ENCODE measurements at places on chromosomes 1 and 21.

GRCh38 chr1:75861831-75862230 lies 65.1 kb downstream of the MSH4 start:
- no peak for DNase-seq

DNA sequence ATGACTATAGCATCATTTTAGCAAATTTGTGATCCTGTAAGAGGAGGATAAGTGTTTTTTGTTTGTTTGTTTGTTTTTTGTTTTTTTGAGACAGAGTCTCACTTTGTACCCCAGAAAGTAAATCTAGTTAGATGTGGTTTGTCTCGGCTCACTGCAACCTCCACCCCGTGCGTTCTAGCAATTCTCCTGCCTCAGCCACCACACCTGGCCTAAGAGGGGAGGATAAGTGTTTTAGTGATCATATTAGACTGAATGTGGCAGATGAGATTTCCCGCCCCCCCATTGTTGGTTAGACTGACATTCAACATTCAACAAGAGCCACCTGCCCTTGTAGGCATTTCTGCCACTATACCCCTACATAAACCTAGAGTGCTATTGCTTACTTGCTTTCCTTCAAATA lies 98.5 kb downstream of the OSBPL9 start:
- no peak for DNase-seq

GRCh38 chr1:116208136-116208535 lies 96.9 kb downstream of the MAB21L3 start:
- DNase-seq, result no peak

DNA sequence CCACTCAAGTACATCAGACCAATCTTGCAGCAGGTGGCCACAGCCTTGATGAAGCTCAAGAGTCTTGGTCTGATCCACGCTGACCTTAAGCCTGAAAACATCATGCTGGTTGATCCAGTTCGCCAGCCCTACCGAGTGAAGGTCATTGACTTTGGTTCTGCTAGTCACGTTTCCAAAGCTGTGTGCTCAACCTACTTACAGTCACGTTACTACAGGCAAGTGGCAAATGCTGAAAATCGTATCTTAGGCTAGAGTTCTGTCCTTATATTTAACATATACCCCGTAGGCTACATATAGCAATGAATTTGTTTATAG lies 12.1 kb downstream of the HIPK1 start:
- no peak for DNase-seq

DNA sequence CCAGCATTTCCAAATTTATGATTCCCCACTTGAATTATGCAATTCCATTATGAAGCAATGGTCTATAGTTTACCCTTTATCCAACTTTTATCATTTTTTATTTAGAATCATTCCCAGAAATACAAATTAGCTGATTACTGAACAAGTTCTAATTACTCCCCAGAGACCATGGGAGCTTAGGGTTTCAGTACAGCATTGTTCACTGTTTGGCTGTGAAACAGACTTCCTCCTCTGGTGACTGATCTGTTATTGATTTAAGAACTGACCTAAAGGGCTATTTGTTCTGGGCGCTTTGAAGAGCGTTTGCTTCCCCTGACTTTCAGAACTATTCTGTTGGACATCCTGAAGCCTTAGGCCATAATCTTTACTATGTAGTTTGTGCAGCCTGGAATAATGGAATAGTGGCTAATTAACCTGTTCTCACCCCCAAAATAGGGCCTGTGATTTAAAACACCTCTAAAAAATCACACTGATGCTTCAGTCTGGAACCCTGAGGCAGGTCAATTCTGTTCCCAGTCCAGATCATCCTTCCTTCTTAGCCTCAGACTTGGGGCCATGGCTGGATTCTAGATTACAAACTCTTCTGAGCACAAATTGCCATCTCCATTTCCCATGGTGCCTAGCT lies 58.7 kb downstream of the ALG14 start:
- DNase-seq, result no peak

DNA sequence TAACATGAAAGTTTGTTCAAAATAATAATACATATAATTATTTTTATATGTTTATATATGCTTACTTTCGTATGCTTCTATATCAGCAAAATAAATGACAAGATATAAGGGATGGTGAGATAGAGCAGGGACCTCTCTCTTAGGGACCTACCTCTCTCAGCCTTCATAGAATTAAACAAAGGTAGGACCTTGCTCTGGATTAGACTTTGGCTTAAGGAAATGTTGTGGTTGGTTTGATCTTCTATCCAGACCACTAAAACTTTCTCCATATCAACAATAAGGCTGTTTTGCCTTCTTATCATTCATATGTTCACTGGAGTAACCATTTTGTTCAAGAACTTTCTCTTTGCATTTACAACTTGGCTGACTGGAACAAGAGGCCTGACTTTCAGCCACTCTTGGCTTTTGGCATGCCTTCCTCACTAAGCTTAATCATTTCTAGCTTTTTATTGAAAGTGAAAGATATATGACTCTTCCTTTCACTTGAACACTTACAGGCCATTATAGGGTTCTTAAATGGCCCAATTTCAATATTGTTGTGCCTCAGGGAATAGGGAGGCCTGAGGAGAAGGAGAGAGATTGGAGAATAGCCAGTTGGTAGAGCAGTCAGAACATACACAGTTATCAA lies 14.4 kb downstream of the FRRS1 start:
- DNase-seq, result no peak

- peak; percentile 72 for DNase-seq
Observed at GRCh38 chr1:156502894-156503697, 2.5 kb upstream of the MEF2D start.

DNA sequence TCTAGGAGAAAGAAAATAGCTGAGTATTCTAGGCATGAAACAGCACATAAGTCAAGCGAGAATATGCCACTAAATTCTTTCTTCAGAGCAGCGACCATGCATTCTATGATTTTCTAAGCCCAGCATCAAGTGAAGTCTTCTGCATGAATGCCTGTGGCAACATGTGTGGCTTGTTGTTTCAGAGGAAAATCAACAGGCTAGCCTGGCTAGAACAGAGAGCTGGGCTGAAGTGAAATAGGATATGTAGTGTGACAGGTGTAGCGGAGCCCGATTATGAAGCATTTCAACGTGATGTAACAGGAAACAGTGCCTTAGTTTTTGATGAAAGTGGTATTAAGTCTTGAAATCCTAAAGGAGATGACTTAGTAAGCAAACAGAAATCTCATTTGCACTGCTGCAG lies 7.0 kb downstream of the CSDE1 start:
- DNase-seq, result no peak

DNA sequence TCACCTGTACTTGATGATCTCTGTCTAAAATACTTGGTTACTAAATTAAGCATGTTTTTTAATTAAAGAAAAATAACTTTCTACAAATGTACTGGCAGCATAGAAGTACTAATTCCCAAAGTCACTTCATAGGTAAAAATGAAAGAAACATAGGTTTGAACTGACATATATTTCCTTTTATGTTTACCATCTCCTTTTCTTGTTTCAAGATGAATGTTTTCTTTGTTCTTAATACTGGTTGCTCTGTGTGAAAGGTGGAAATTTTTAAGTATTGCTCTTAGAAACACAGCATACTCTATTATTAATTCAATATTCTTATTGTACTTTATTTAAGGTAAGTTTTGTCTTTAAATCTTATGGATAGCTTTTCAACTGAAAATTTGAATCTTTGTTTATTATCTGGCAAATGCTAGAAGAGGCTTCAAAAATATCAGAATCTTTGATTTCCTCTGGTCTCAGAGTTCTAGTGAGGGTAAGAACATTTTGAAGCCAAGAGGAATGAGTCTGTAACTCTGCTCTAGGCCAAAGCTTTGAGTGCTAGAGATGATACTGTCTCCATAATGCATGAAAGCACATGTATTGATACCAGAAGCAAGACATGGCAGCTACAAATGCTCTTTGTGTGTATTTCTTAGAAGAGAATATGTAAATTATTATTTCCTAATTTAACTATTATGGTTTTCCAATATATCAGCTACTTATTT lies 18.2 kb downstream of the RRP15 start:
- no peak for DNase-seq

- DNase-seq, result peak; percentile 59
Observed at GRCh38 chr1:230231774-230232145, 164.7 kb downstream of the GALNT2 start.

- DNase-seq, result no peak
Observed at GRCh38 chr21:41808094-41808493, 41.2 kb upstream of the RIPK4 start.

- DNase-seq, result no peak
Observed at GRCh38 chr1:58594546-58594945, 17.5 kb upstream of the TACSTD2 start.

- DNase-seq, result no peak
Observed at GRCh38 chr21:23789864-23790263, 1817.4 kb downstream of the MRPL39 start.

DNA sequence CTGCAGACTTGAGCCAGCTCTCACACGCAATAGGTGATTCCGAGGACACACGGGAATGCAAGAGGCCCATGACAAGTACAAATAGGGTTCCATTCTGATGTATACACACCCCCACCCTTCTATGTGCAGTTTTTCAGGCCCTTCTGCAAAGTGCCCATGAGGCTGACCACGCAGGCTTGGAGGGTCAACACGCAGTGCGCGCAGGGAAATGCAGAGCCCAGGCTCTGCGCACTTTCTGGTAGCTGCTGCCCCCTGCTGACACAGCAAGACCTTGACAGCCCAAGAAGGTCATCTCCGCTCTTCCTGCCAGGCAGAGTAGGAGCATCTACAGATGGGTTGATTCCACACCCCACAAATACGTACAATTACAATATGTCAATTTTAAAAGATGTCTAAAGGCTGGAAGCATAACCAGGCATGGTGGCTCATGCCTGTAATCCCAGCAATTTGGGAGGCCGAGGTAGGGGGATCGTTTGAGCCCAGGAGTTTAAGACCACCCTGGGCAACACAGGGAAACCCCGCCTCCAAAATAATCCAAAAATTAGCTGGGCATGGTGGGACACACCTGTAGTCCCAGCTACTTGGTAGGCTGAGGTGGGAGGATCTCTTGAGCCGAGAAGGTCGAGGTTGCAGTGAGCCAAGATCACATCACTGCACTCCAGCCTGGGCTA lies 18.5 kb downstream of the SH3BP5L start:
- DNase-seq, result no peak

- peak; percentile 19 for DNase-seq
Observed at GRCh38 chr1:241888232-241888631, 40.2 kb downstream of the EXO1 start.

- DNase-seq, result no peak
Observed at GRCh38 chr1:220875260-220875659, 4.0 kb upstream of the HLX start.

DNA sequence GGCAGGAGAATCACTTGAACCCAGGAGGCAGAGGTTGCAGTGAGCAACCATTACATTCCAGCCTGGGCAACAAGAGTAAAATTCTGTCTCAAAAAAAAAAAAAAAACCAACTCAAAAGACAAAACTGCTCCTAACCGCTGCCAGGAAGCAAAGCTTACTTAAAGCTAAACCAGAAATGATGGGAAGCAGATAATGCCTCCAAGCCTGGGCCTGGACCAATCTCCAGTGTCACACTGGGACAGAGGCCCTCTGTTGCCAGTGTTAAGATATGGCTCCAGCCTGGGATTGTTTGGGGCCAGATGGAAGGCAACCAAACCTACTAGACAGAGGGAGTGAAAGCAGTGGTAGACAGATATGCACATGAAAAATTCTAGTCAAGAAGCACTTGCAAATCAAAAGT lies 36.9 kb downstream of the NSL1 start:
- DNase-seq, result no peak

GRCh38 chr1:6858596-6858995 lies 73.3 kb downstream of the CAMTA1 start:
- DNase-seq, result no peak

DNA sequence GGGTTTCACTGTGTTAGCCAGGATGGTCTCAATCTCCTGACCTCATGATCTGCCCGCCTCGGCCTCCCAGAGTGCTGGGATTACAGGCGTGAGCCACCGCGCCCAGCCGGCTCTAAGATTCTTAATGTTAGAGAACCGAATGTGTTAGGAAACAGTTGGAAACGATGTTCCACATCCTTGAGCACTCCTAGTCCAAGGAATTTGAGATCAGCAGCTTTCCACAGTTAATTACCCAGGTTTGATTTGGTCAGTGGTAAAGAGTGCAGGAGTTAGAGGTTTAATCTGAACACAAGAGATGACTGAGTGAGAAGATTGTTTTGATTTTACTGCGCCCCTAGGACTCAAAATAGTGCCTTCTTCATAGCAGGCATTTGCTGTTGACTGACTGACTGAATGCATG lies 75.9 kb upstream of the BMP8A start:
- DNase-seq, result no peak

DNA sequence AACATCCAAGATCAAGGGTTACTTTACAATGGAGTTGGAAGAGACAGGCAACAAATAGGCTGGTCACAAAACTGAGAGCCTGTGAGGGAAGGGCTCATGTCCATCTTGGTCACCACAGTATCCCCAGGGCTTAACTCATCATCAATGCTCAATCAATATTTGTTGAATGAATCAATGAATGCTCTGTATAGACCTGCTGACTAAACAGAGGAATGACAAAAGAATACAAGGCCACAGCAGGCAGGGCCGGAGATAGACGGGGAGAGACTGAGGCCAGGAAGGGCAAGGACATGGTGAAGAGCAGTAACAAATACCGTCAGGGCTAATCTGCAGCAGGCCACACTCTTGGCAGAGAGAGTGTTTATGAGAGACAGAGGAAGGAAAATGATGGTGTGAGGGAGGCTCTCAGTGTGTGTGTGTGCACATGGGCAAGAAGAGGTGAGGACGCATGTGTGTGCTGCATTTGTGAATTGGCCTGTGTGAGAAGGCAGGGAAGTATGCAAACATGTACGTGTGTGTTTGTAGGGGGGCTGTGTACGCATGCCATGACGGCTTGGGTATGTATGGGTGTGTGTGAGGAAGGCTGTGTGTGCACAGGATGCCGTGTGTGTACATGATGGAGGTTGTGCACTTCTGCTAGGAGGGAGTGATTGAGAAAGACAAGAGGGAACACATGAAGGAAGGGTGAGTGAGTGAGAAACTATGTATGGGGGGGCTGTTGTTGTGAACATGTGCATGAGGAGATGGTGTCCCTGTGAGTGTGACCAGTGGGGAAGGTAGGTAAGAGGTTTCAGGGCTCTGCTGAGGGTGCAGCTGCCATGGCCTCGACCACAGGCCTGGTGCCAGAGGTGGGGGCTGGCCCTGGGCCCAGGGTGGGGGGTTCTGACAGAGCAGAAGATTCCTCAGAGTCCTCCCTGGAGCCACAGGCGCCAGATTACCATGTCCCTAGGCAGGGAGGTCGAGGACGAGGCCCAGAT lies 15.4 kb downstream of the AHDC1 start:
- no peak for DNase-seq
